Stimulated activated CD8-positive, alpha-beta memory T cell treated with anti-CD3 and anti-CD28 coated beads, Interleukin-4, amount 100 ng/mL, for 4 hours (primary cell): ENCODE measurements at places on chromosomes 12 and 14.

DNA sequence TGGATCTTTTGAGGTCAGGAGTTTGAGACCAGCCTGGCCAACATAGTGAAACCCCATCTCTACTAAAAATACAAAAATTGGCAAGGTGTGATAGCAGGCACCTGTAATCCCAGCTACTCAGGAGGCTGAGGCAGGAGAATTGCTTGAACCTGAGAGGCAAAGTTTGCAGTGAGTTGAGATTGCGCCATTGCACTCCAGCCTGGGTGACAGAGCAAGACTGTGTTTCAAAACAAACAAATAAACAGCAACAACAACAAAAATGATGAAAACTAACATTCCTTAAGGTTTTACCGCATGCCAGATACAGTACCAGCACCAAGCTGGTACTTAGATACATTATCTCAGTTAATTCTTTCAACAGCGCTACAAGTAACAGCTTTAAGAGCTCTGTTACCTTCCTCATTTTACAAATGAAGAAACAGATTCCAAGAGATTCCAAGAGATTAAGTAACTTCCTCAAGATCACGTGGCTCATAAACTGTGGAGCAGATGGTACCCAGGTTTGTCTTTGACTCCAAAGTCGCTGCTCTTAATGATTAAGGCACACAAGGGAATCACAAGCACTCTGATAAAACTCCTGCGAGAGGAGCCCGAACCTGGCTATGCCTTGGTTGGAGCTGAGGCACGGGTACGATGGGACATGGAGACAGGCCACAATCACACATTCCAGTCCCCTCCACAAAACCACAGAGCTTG, 17.7 kb upstream of the PLEK2 start:
- no peak for DNase-seq

- DNase-seq = no peak
Measured at GRCh38 chr14:73953731-73954130, 3.6 kb downstream of the COQ6 start.

DNA sequence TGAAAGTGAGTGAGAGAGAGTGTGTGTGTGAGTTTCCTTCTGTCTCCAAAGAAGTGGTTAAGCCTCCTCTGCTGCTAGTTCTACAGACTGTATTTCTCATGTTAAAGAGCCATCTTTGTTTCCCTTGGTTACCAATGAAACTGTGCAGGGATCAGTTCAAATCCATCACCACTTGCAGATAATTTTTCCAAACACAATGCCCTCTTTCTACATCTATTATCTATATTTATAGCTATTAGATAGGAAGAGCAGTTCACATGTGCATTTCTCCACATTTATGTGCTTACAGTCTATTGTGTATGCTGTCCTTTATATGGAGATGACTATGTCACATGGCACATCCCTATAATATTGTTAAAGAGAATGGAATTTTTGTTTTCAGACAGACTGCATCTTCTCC, 2.2 kb upstream of the DAAM1 start:
- no peak for DNase-seq

DNA sequence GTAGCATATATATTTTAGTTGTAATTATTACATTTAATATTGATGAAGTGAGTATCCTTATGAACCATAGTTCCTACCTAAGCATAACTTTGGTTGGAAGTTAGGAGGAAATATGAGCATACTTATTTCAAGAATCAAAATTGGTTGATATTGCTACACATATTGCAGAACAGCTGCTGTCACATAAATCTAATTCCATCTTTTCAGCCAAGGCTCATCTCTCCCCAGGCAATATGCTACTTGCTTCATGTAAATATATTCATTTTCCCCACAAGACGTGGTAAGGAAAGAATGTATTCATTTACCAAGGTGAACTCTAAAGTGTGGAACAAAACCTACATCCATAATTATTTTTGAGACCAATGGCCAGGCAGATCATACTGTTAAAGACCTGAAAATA, 62.5 kb upstream of the HIF1A start:
- DNase-seq = no peak

DNA sequence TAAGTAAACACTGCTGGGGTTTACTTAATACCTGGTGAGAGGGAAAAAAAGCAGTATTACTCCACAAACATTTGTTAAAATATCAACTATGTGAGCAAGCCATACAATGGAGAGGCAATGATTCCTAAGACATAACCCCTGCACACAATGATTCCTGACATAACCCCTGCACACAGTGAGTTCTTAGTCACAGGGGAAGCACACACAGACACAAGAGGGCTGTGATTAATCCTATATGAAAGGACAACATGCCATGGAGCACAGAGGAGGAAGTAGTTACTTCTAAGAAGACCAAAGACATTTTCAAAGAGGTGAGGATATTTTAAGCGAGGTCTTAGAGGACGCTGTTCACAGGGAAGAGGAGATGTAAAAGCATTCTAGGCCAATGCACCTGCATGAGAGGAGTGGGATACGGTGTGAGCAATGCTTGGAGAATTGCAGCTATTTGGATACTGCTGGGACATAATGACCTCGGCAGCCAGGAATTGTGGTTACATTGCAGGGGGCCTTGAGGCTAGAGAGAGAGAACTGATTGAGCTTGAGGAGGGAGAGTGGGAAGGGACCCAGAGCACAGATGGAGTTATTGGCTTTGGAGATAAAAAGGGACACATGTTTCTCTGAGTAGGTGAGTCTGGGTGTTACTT, 211.9 kb downstream of the APAF1 start:
- DNase-seq = no peak

DNA sequence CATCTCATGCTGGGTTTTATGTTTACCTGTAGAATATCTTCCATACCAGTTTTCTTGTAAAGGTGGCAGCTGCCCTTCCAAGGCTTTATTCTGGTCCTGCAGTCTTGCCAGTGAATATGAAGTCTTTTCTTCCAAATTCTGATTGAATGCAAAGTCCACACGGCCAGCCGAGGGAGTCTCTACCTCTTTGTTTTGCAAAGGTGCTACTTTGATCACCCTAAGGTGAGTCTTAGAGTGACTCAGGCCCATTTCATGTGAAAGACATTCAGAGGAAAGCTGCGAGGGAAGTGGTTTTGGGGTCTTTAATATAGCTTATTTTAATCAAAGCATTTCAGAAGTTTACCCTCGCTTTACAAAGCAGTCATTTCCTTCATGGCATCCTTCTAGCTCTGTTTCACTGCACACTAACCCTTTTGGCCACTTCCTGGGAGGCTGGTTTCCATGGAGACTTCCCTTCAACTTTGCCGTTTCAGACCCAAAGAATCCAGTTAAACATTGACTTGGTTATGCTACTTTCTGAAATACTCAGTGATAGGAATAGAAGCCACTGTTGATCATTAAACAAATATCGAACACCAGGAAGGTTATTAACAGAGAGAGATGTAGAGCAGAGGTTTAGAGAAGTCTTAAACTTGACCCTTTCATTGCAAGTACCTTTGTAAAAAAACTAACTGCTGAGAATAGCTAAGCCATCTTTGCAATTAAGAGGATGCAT, at the start of gene CCDC198:
CCDC198 (minus strand) TSS at position 391 of the 715 bp plus-strand sequence; CDS start at position 249, 142 bp downstream.
- DNase-seq = no peak

DNA sequence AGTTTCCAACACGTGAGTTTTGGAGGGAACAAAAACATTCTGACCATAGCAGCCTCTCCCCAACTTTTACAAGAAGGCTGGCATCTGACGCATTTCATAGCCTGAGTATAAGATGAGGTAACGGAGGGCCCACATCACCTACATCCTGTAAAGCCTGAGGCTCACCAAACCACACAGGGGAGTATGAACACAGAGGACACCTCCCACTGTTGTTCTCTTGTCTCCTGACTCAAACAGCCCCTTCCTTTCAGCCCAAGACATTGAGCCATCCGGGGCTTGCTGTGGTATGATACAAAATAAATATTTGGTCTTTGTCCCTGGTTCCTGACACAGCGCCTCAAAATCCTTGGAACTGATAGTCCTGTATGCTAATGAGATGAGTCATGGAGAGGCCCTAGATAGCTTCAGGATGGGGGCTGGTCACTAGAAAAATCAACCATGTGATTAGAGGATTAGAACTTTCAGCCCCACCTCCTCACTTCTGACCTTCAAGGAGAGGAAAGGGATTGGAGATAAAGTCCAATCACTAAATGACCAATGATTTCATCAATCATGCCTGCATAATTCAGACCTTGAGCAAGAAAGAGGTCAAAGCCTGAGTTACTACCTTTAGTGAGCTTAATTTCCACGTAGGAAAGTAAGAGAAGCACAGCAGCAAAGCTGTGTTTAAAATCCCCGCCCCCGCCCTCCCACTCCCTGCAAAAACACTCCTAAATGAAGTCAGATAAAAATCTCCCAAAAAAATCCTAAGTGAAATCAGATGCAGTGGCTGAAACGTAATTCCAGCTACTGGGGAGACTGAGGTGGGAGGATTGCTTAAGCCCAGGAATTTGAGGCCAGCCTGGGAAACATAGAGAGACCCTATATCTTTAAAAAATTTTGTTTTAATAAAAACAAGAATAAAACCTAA, 236.4 kb downstream of the PCNX1 start:
- DNase-seq = no peak

DNA sequence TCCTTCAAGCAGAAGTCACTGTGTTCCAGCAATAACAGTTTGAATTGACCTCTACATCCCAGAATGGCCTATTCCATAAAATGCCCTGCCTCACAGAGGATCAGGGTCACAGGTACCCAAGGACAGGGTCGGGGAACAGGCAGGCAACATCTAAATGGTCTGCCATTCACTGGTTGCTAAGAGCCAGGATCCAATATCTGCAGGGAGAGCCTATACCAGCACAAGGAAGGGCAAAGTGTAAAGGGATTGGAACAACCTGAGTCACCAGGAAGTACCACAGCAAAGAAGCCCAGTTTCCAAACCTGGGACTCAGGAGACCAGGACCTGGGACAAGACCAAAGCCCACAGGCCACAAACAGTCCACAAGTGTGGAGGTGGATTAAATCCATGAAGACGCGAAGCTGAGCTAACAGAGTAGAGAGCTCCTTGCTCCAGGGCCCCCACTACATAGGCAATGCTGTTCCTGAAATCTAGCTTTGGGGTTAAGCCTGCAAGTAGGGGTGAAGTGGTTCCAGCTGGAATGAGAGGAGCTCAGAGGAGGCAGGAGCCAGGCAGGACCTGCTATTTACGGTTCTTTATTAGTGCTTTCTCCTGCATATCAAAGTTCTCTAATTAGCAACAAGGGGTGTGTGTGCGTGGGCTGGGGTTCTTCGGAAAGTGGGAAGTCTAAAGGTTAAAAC, 274.3 kb downstream of the BCL11B start:
- no peak for DNase-seq

DNA sequence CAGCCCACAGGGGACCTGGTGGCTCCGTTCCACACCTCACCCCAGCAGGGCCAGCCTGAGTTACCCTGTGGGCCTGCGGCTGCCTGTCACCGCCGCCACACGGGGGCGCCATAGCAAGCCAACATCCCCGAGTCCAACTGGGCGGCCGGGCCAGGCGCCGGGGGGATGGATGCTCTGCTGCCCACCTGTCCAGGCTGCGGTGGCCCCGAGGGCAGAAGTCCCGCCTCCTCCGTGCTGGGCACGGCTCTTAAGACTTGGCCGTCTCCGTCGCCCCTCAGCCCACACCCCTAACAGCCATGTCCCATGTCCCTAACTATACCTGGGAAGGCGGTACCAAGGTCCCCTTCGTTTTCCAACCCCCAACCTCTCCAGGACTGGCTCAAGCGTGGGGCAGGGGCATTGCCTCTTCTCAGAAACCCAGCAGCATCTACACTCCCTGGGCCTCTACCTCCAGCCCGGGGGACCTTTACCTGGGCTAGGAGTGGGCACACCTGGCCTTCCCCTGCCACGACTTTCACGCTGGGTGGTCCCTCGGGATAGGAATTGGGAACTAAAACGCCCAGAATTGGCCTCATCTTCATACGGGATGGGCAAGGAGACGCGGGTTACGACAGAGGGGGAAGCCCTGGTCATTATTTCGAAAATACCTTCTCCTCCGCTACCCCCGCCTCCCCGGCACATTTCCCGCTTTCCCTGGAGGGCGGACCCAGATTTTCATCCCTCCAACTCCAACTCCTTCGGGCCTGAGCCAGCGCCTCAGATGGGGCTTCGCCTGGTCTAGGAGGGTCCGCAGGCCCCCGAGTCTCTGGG, 1.1 kb upstream of the CYP46A1 start:
- peak; percentile 65 for DNase-seq

- DNase-seq = no peak
Measured at GRCh38 chr14:76918256-76918781, 92.1 kb downstream of the LRRC74A start.

DNA sequence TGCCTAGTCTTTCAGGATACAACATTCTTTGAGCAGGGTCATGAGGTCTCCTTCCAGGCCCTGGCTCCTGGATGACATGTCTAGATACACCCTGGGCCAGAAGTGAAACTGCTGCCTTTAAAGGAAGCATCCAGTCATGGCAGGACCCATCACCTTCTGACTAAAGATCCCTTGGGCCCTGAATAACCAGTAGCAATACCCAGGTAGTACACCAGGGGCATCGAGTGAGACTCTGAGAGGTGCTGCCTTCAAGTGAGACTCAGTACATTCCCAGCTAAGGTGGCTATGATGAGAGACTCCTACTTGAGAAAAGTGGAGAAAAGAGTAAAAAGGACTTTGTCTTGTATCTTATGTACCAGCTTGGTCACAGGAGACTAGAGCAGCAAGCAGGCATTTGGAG, 23.5 kb downstream of the OR6C68 start:
- DNase-seq = no peak

- no peak for DNase-seq
Measured at GRCh38 chr14:96497087-96497486, 5.1 kb upstream of the PAPOLA start.

- DNase-seq = no peak
Measured at GRCh38 chr14:87067591-87067990, 925.4 kb downstream of the GALC start.
